ENCODE measurements at places on chromosomes 1 and 21.

- no peak for DNase-seq
Observed at GRCh38 chr1:235156265-235156664, 4.8 kb downstream of the RBM34 start.

- no peak for DNase-seq
Observed at GRCh38 chr1:75720820-75721219, 3.7 kb upstream of the ACADM start.

DNA sequence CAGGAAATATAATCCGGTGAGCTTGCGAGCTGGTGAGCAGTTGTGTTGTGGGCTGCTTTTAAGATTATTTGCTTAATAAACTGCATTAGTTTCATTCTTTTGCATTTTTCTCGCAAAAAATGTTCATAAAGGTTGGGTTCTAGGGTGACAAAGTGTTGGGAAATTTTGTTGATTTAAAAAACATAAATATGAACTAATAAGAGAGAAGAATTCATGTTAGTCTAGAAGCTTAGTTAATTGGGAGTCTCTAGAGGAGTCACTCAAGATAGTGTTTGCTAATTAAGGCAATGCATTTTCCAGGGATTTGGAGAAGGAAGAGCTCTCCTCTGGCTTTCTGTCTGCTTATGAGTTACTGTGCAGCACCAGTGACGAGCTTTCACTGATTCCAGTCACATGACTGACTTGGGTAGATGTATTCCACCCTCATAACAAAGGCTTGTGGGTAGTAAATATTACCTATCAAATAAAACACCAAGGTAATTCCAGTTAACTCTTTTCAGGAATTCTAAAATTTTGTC is 417.0 kb downstream of the PTBP2 start:
- no peak for DNase-seq

GRCh38 chr1:203631946-203632345 is 5.3 kb downstream of the ATP2B4 start:
- no peak for DNase-seq

GRCh38 chr1:119794876-119795240 is 16.4 kb downstream of the REG4 start:
- no peak for DNase-seq

- no peak for DNase-seq
Observed at GRCh38 chr1:59592924-59593323, 221.8 kb upstream of the HOOK1 start.

- DNase-seq, result no peak
Observed at GRCh38 chr1:26124418-26125331, 13.1 kb downstream of the PDIK1L start.

DNA sequence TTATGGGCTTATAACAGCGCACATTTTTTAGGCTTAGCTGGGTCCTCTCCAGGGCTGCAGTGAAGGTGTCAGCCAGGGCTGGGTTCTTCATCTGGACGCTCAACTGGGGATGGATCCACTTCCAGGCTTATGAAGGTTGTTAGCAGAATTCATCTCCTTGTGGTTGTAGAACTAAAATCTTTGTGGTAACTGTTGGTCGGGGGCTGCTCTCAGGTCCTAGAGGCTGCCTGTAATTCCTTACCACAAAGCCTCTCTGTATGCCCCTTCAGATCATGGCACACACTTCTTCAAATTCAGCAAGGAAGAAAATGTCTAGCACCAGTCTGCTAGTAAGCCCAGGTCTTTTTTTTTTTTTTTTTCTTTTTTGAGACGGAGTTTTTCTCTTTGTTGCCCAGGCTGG is 40.9 kb upstream of the EPS8L3 start:
- no peak for DNase-seq

GRCh38 chr1:235015291-235015985 is 113.2 kb downstream of the TOMM20 start:
- no peak for DNase-seq

DNA sequence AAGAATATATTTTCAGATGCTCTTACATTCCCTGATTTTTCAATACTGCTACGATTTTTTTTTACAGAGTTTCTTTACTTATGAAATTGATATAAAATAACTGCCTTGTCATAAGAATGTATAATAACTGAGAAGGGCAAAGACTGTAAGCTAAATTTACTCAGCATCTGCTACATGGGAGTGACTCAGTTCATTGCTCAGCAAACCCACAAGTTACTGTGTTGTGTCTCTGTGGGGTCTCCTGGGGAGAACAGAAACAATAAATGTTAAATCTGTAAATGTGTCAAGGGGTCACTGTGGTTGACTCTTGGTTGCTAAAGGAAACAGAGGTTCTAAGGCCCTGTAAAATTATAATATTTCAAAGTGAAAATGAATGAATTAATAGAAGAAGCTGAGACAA is 210.3 kb upstream of the CACYBP start:
- DNase-seq, result no peak

- no peak for DNase-seq
Observed at GRCh38 chr1:26828411-26828991, 2.0 kb downstream of the ZDHHC18 start.

DNA sequence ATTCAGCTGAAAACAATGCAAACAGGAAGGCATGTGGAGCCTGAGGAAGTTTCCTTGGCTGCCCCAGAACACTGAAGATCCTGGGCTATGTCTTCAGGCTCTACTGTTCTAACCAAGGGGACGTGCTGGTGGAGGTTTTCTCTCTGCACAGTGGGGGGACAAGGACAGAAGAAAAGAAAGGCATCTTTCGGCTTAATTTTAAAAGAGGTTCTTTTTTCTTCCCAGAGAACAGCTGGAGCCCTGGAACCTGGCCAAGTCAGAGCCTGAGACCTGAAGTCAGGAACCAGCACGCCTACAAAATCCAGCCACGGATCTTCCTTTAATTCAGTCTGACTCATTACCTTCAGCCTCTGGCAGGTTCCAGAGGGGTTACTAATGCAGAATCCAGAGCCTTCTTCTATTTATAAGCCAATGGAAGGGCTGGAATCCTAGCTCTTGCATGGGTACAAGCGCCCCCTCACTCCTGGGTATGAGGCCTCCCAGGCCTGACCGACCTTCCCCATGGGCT is 19.8 kb downstream of the CTNNBIP1 start:
- DNase-seq, result no peak

DNA sequence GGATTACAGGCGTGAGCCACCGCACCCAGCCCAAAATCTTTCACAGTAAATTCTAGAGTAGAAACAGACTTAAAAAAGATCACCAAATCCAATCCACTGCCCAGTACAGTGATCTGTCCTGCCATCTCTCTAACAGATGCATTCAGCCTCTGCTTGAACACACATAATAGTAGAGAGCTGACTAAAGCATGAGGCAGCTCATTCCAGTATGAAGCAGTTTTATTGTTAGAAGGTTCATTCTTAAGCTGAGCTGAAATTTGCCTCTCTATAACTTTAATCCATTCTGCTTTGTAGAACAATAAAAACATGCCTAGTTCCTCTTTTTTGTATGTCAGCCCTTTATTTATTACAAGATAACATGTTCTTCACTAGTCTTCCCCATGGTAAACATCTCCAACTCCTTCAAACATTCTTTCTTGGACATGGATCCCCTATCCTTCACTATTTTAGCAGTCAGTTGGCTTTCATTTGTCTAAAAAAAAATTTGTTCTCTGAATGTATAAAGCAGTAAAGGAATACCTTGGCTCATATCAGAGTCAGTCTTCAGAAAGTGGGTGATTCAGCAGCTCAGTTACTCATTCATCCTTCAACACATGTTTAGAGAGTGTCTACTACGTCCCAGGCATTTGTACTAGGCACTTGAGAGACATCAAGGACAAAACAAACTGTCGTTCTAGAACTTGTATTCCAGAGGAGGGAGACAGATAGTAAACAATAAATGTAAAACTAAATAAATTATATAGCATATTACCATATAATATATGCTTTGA is 10.7 kb upstream of the PTBP2 start:
- no peak for DNase-seq

GRCh38 chr1:23741609-23742008 is 1.7 kb upstream of the ELOA start:
- DNase-seq, result no peak

DNA sequence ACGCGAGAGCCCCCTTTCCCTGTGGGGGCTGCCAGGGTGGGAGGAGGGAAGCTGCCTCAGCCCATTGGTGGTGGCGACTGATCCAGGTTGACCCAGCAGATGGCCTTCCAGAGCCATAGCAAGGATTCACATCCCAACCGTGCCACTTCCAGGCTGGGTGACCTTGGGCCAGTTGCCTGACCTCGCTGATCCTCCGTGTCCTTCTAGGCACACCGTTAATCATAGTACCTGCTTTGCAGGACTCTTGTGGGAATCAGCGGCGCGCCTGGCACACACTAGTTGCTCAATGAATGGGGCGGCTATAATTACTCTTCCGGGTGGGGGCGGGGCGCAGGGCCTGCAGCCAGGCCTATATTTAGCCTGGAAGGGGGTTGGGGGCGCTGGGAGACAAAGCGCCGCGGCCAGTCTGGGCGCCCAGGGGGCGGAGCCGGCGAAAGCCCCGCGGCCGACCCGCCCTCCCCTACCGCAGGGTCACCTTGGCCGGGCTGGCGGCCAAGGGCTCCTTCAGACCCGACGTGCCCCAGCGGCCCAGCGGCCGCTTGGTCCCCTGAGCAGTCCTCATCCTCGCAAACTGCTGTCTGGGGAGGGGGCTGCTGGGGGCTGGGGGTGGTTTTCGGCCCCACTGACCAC is 5.1 kb downstream of the HSPB7 start:
- no peak for DNase-seq

DNA sequence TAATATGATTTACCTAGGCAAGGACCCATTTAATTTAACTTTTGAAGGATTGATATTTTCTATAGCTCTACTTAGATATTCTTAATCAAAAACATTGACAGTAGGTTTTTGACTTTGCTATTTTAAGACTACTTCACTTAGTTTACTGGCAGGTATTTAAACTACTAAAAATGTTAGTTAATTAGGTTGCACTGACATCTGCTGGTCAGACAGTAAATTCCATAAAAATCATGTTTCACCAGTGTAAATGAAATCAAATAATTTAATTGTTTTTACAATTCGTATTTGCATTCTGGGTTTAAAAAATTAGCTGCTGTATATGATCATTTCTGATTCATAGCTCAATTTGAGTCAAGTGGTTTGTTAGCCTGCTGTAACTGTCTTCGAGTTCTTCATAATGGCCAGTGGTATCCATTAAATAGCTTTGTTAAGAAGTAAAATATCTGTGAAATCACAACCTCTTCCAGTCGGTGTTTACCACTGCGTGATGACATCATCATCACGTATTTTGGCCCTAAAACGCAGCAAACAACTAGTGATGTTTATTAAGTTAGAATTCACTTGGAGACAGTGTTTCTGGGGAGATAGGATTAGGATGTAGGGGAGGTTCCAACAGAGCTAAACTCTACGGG is 26.2 kb downstream of the EXTL2 start:
- DNase-seq, result no peak

DNA sequence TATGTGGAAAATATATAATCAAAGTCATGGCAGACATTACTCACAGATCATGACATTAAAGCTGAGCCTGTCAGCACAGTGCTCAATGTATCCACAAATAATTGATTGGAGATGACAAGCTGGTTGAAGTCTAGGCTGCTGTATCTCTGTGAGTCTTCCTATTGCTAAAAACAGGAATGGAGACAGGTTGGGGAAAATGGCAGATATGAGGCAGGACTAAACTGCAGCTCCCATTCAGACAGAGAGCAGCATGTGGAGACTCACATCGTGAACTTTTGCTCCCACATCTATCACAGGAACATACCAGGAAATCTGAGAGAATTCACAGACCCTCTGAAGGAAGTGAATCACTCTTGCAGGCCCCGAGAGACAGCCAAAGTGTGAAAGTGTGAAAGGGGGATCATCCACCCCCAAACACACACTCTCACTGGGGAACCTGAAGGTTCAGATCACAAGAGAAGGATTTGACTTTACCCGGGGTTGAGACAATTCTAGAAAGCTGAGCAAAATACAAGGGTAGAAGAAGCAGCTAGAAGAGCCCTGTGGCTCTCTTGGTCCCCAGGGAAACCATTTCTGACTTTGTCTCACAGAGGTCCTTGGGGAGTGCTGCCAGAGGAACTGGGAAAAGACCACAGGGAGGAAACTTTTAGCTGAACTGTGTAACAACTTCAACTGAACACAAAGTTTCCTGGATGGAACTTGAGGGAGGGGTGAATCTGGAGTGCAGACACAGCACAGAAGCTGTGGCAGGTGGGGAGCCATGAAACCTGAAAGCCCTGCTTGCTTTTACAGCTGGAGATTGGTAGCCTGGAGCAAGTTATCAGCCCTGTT is 173.4 kb downstream of the S1PR1 start:
- no peak for DNase-seq

DNA sequence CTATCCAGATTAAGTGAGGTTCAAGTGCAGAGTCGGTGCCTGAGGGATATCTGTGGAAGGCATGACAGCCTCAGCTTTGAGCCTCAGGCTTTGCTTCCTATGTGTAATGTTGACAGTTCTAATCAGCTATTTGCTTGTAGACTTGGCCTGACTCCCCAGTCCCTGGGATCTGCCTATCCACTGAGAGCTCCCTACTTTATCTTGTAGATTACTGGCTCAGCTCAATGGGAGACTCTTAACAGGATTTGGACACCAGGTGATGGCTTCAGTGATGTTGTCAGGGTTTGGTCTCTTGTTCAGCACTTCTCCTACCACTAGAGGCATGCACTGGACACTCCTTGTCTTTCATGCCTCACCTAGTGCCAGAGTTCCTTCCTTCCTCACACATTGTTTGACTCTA is 126.6 kb upstream of the BEND5 start:
- no peak for DNase-seq

GRCh38 chr1:221097479-221098281 is 218.4 kb downstream of the HLX start:
- no peak for DNase-seq

DNA sequence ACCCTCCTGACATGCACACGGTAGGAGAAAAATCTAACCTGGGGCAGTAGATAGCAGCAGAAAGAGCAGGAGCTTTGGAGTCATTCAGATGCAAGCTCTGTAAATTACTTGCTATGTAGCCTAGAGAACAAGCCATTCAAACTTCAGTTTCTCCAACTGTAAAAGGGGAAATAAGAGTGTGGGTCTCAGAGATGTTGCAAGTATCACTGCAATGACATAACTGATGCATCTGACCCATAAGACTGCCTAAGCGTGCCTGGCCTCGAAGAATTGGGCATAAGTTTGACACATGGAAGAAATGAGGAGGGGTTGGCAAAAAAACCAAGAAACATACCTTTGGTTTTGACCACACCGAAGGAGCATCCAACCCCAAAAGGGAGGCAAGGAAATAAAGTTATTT is 5.2 kb downstream of the AK2 start:
- no peak for DNase-seq

DNA sequence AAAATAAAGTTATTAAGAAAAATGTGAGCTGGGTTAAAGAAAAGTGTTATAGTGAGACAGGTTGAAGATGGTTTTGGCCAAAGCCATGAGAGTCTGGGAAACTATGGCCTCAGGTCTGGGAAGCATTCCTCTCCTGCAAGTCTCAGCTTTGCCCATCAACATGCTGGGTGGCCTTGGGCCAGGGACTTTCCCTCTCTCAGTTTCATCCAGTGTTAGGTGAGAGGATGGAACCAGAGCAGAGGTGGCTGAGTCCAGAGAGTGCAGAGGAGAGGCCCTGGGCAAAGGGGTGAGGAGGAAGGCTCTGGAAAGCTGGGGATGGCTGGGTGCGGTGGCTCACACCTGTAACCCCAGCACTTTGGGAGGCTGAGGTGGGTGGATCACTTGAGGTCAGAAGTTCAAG is 10.5 kb downstream of the PADI2 start:
- DNase-seq, result no peak

Data from cortex of kidney (tissue), 1 donor.